CD4-positive, alpha-beta T cell treated with Interleukin-15 for 4 hours (primary cell): ENCODE measurements at places on chromosomes 4 and X.

DNA sequence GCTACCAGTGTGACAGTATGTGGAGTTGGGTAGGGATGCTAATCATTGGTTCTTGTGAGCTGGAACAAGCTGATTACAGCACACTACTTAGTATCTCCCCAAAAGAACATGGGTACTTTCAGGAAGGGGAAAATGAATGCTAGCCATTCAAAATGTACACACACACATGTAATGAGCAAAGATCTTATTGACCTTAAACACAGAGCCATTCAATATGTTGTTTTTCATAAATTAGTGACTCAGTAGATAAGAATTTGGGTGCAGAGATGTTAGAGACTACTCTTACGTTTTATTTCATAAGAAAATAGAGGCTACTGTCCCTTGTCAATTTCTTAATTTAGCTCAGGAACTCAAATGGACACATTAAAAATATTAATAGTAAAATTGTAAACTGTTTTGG is 509.5 kb upstream of the ATOH1 start:
- no peak for DNase-seq

GRCh38 chrX:16488959-16489358 is 161.0 kb upstream of the S100G start:
- no peak for DNase-seq

GRCh38 chrX:153410888-153411254 is 401 bp upstream of the ZFP92 start:
- DNase-seq = no peak

DNA sequence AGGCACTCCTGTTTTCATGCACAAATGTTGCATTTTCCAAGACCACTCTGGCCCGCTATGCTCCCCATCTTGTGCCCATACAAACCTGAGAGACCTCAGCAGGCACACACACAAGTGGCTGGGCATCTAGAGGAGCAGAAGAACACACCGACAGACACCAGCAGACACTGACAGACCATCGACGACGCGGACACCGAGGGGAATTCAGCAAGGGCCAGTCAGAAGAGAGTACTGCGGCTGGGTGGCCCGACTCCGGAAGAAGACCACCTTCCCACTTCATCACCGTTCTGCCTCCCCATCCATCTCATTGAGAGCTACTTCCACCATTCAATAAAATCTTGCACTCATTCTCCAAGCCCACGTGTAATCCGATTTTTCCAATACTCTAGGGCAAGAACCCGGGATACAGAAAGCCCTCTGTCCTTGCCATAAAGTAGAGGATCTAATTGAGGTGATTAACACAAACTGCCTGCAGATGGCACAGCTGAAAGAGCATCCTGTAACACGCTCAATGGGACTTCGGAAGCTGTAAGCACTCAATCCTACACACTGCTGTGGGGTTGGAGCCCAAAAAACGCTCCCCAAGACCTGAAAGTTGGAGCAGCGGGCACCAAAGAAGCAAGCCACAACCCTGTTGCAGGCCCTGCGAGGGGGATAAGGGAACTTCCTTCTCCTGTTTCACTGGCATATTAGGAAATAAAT is 780.9 kb downstream of the ARAP2 start:
- DNase-seq = no peak

GRCh38 chr4:168540503-168541265 is 43.8 kb downstream of the PALLD start:
- DNase-seq = no peak

- no peak for DNase-seq
These were observed 111.7 kb downstream of the AMER1 start for GRCh38 chrX:64093761-64094160.

DNA sequence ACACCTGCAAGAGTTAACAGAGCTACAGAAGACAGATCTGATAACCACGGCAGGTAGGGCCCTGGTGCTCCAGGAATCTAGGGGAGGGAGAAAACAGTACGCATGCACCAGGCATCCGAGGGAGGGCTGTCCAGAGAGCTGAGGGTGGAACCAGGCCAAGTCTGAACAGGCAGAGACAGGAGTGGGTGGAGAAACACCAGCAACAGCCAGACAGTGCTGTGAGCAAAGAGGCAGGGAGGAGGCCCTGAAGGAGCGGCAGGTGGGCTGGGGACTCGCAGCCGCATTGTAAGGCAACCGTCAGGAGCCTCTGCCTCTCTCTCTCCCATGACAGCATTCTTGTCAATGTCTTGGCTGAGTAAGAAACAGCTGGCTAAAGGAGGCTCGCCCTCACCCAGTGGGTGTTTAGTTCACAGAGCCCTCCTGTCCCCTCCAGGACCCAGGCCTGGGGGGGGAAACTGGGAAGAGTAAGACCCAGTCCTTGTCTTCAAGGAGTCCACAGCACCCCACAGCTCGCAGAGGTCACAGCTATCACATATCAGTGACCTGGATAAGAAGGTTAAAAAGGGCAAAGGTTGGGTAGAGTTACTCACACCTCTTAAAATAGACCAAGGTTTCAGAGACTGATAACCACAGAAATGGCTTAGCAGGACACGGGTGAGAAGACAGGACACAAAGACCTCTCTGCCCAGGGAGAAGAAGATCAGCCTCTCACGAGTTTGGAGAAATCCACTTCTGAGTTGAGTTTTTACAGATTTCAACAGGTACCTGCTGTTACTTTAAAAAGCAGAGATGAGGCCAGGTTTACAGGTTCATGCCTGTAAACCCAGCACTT is 10.5 kb downstream of the ACSL1 start:
- DNase-seq = no peak

DNA sequence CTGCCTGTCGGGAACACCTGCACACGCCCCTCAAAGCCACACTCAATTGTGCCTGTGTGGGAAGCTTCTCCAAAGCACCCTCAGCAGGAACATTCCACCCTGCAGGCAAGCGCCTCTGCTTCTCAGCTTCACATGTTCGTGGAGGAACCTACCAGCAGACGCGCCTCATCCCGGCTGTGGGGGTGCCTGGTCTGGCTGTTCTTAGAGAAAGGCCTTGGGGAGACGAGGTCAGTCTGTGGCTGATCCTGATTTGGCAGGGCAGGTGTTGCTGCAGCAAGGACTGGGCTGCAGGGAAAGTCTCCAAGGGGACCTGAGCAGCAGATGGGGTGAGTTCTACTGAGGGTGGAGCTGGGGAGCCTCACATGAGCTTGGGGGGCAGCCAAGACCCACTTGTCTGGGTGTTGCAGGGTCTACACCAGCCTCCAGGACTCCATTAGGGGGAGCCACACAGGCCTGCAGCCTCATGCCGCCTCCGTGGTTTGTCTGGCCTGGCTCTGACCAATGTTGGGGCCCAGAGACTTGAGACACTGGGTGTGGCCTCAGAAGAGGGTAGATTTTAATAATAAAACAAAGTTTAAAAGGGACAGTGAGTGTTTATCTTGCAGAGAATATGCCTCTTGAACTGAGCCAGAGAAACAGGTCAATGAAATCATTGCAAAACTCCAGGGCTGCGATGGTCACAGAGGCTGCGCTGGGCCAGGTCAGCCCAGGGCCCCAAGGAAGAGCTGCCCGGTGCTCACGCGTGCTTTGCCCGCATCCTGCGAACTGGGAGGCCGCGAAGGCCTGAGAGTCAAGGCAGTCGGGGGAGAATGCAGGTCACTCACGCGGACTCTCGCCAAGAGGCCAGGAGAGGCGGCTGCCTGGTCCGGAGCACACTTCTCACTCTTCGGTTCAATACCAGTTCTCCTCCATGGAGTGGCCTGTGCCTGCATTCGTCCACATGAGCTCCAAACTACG is 21.1 kb downstream of the RNF212 start:
- DNase-seq = no peak

DNA sequence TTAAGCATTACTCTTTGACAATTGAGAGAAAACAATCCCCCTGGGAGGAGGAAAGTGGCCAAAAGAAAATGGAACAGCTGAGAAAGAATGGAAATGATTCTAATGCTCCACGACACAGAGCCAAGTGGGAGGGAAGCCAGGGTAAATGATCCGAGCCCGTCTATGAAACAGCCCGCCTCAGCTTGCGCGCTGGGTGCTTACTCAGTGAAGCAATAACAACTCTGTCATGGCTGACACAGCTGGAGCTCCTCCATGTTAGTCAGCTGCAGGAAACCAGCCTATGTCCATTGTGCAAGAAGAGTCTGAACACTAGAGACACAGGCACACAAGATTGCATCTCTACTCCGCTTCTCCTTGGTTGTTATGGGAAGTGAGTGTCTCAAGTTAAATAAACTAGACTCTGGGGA is 19.3 kb downstream of the NOA1 start:
- no peak for DNase-seq

DNA sequence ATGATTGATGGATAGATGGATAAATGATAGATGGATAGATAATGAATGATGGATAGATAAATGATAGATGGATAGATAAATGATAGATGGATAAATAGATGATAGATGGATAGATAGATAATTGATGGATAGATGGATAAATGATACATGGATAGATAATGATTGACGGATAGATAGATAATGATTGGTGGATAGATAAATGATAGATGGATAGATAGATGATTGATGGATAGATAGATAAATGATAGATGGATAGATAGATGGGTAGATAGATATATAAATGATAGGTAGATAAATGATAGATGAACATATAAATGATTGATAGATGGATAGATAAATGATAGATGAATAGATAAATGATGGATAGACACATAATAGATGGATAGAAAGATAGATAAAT is 49.5 kb upstream of the SHOX start:
- DNase-seq = no peak

DNA sequence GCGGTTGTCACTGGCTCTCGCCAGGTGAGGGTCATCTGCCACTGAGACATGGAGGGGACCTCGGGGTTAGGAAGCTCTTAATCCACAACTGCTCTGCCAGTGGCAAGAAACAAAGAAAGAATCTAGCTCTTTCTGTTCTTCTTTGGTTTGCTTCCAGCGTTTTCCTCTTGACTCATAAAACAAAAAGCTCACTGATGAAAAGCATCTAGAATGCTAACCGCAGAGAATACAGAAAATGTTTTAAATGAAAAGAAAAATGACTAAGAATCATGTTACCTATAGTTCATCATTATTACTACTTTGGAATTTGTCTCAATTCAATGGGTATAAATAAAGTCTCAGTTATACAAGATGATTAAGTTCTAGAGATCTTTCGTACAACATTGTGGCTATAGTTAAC is 274.8 kb upstream of the TENM3 start:
- DNase-seq = no peak

DNA sequence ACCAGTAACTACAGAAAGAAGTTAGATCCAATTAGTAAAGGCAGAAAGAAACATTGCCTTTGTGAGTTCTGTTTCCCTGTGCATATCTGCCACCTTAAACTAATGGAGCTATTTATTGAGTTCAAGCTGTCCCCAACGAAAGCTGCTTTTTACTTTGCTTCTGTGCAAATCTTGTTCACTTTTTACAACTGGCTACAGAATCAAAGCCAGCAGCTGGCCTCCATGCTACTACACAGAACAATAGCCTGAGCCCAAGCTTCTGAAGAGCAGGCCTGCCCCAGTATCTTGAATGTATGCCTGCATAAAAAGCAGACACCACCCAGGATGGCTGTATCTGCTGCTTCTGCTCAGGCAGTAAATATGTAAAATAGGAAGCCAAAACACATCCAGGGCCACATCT is 28.1 kb downstream of the ANK2 start:
- DNase-seq = no peak

- DNase-seq = no peak
These were observed 762.4 kb downstream of the DMD start for GRCh38 chrX:32448945-32449344.

- DNase-seq = no peak
These were observed 95.7 kb downstream of the COMMD8 start for GRCh38 chr4:47367761-47368160.

- DNase-seq = no peak
These were observed 81.7 kb downstream of the SNCA start for GRCh38 chr4:89755220-89755619.

DNA sequence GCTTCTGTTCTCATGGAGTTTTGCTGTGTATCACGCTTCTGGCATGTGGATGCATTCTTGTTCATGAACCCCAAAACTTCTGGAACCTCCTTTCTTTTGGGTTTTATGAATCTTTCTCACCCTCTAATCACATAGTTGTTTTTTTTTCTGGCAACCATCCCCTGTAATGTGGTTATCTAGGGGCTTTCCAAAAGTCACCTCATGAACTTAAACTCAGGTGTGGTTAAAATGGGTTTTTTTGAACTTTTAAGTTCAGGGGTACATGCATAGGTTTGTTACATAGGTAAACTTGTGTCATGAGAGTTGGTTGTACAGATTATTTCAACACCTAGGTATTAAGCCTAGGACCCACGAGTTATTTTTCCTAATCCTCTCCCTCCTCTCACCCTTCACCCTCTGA is 1099.4 kb upstream of the SLIT2 start:
- DNase-seq = no peak

DNA sequence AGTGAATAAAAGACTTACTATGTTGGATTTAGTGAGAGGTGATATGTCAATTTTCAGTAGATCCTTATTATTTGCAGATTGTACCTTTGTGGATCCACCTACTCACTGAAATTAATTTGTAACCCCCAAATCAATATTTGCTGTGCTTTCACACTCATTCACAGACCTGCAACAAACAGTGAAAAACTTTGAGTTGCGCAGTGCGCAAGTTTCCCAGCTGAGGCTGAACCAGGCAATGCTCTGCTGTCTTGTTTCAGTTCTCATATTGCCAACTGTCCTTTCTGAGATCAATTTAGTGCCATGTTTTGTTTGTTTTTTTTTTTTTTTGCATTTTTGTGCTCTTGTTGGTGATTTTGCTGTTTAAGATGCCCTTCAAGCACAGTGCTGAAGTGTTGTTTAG is 40.8 kb upstream of the LEF1 start:
- DNase-seq = no peak

- DNase-seq = no peak
These were observed 53.7 kb downstream of the RASL11B start for GRCh38 chr4:52915730-52916300.

DNA sequence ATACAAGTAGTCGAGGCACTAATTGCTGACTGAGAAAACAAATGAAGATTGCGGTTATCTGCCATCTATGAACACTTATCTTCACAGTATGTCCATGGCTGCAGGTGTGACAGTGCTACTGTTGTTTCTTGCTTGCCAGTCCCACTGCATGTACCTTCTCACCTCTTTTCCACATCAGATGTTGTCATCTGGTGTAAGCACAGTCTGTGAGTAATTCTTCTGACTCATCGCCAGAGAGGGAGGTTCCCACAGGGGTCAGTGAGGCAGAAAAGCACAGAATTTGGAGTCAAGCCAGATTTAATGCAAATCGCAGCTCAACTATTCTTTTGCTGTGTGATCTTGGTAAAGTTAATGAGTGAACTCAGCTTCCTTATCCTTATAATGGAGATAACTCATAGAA is 144.4 kb downstream of the GLRA2 start:
- no peak for DNase-seq

- no peak for DNase-seq
These were observed 45.9 kb upstream of the NEIL3 start for GRCh38 chr4:177263818-177264217.

- DNase-seq = no peak
These were observed 1.0 kb downstream of the SOX3 start for GRCh38 chrX:140503714-140504351.
